SHP77 (cell line): ENCODE measurements at places on chromosomes 5 and 9.
A peak's percentile ranks its signal among the peaks of the same experiment; 100 is the strongest.

DNA sequence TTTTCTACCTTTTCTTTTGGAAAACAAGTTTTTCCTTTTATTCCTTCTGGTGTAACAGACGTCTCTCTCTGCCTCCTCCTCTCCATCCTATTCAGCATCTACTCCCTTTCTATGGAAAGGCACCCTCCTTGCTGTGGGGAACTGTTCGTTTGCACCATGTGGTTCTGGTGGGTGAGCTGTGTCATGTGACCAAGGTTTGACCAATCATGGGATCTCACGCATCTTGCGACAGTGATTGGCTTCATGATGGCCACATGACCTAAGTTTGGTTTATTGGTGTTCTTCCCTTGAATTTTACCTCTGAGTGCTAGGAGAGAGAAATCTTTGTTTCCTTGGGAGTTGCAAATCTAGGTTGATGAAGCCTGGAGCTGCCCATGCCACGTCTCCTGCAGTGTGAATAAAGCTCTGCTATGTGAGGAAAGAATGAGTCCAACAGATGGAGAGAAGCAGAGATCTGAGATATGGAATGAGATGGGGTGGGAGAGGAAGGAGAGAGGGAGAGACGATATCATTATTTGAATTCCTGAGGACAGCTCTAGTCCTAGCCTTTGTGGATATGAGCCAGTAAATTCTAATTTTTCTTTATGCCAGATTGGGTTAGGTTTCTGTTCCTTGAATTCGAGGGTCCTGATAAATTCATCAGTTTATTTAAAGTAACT lies 178.8 kb upstream of the IL12B start:
- no peak for DNase-seq

DNA sequence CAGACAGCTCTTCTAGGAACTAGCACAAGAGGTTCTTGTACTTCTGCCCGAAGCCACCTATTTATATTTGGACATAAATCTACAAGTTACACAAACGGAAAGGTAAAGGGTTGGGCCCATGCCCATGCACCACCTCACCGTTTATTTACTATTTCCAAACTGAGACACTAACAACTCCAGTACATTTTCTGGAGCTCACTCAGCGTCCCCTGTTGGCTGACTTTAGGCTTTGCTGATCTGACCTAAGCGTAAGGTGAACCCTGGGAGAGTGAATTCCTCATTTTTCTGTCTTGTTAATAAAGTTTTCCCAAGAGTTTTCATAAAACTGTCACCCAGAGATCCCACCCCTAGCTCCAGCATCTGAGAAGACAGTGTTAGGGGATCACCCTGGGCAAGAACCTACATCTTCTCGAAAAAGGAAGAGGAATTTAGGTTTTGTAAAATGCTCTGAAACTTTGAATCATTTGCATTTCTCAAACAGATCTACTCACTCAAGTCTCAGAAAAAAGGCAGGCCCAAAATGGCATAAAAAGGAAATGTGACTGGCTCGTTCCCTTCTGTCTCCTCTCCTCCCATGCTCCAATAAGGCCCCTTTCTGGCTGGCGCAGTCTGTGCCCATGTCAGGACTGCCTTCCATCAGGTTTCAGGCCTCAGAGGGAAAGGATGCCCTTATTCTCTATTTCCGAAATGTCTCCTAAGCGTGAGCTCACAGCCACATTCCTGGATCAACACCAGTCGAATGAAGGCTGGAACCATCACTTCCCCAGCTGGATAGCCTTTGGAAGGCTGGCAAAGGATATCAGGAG lies 201.3 kb downstream of the FANCC start:
- DNase-seq = no peak

- DNase-seq = peak; percentile 36
These were observed 9.5 kb downstream of the CEMIP2 start for GRCh38 chr9:71758785-71759184.

- no peak for DNase-seq
These were observed 2.5 kb upstream of the PIP5K1B start for GRCh38 chr9:68702493-68702892.

GRCh38 chr5:54221135-54221534 lies 89.2 kb downstream of the ARL15 start:
- no peak for DNase-seq

DNA sequence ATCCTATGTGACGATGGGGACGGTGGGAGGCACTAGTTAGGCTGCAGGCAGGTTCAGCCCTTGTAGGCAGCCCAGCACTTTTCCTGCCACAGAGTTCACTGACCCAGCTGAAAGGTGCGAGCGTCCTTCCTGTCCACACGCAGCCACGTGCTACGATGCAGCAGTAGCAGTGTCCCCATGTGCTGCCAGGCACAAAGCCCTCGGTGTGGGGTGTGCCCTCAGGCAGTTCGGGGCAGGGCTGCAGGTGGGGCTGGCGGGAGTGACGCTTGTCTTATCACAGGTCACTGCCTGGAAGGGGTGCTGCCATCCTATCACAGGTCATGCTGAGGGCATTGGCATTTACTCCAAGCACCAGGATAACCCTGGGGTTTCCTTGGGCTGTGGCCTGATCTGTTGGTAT lies 46.8 kb upstream of the CLPTM1L start:
- DNase-seq = no peak
